Colonic mucosa (tissue), 4 donors: ENCODE measurements at places on chromosomes 13 and 19. TPM values are rescaled to one million over a fixed set of nuclear protein-coding genes. Genes with fewer than 3 reads are reported as not detected.

ANO8 gene
- 13.7 TPM for total RNA-seq

PGLYRP1 gene
- total RNA-seq: not detected

KLK15 gene
- 3.6 TPM for total RNA-seq

ALDH16A1 gene
- total RNA-seq: 22.6 TPM

FGF22 gene
- not detected for total RNA-seq

CFAP97D2 gene
- not detected for total RNA-seq

CBY2 gene
- total RNA-seq: not detected

PLPP2 gene
- 83.4 TPM for total RNA-seq

DNA sequence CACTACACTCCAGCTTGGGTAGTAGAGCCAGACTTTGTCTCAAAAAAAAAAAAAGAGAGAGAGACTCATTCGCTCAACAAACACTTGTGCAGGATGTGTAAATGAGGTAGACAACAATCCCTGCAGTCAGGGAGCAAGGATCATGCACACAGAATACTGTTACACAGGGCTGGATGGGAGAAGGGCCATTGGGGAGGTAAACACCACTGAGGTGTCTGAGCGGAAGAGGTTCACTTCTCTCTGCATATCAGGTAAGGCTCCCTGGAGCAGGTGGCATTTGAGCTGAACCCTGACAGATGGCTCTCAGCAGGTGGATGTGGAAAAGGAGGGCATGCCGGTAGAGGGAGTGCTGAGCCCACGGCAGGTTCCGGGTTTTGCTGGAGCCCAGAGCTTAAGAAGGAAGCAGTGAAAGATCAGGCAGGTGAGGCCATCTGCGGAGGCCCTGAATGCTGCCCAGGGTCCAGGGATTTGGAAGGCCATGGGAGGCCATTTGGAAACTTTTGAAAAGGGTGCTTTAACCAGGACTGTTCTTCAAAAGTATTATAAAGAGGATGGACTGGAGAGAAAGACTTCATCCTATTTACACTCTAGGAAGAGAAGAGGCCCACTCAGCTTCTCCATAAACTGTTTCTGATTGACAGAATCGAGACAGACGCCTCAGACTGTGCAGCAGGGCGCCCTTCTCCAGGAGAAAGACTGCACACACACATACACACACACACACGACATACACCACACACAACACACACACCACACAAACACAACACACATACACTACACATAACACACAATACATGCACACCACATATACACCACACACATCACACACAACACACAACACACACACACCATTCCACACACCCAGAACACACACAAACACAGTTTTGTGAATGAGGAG is 199.4 kb downstream of the USP12 start:
- DNase-seq: peak; percentile 85
- H3K36me3 ChIP-seq: no peaks in the 10 kb centered on the region
- no peak overlapping the region for H3K4me3 ChIP-seq
- no peaks in the 10 kb centered on the region for H3K27me3 ChIP-seq
- peak overlapping the region; percentile 90 for H3K27ac ChIP-seq
- peaks cover 18% of the 10 kb centered on the region for H3K4me1 ChIP-seq

DNA sequence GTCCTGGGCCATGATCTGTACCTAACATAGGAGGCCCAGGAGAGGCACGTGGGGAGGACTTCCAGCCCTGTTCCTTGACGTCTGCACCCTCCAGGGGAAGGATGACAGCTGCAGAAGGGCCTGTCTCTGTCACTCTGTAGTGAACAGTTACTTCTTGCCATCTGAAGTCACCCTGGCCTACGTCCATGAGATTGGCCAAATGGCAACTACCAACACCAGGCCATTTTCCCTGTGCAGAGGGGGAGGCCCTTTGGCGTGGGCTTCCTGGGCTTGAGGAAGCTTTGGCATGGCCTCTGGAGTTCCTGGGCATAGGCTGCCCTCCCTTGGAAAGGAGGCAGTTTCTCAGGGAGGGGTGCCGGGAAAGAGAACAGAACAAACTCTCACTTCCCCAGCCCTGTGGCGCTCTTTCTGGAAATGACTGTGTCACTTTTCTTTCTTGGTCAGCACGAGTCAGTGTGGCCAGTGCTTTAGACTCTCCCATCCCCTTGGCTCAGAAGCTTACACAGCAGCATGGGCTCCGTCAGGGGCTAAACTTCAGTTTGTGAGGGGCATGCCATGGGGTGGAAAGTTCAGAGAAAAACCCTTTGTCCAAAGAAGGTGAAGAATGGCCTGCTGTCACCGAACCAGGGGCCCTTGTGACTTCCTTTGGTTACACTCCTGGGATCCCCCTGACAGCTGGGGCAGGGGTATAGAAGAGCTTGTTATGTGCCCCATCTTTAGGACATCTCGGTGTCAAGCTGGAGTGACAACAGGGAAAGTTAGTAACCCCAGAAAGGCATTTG is 5.3 kb downstream of the CARM1 start:
- peaks cover 9% of the 10 kb centered on the region for H3K4me1 ChIP-seq
- no peaks in the 10 kb centered on the region for H3K36me3 ChIP-seq
- H3K4me3 ChIP-seq: no peak overlapping the region
- DNase-seq: no peak
- H3K27me3 ChIP-seq: no peaks in the 10 kb centered on the region

- peak overlapping the region; percentile 6 for H3K27ac ChIP-seq
- DNase-seq: no peak
- no peak overlapping the region for H3K4me3 ChIP-seq
- H3K4me1 ChIP-seq: no peaks in the 10 kb centered on the region
- no peaks in the 10 kb centered on the region for H3K27me3 ChIP-seq
- H3K36me3 ChIP-seq: no peaks in the 10 kb centered on the region
Observed at GRCh38 chr13:30881191-30881651, 24.9 kb upstream of the MEDAG start.

DNA sequence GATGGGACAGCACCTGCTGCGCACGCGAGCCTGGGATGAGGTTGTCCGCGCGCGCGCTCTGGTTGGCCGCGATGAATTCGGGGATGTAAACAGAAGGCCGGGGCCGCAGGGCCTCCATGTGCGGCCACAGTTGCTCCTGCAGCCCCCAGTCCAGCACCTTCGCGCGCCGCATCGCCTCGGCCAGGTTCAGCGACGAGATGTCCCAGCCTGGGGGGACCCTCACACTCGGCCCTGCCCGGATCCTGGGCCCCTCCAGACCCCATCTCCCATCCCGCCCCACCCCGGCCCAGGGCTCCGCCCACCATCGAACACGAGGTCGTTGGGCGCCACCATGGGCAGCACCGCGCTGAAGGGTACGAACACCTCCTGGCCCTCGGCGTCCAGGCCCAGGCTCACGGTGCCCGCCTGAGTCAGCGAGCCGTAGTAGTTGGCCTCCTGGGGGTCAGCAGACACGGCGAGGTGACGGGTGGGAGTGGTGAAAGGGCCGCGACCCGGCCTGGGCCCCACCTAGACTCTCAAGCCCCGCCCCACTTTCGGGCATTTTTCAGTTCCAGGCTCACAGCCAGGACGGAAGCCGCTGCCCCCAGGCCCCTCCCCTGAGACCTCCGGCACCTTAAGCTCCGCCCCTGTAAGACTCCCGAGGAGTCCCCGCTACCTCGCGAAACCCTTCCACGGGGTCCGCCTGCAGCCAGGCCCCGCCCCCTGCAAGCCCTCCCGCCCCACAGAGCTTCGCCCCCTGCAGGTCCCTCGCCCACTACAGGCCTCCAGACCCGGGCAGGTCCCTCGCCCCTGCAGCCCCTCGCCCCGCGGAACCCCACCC is 1.1 kb downstream of the ISYNA1 start:
- H3K27me3 ChIP-seq: no peaks in the 10 kb centered on the region
- no peaks in the 10 kb centered on the region for H3K36me3 ChIP-seq
- H3K4me3 ChIP-seq: peak overlapping the region; percentile 48
- peaks cover 8% of the 10 kb centered on the region for H3K4me1 ChIP-seq
- H3K27ac ChIP-seq: no peak overlapping the region

DNA sequence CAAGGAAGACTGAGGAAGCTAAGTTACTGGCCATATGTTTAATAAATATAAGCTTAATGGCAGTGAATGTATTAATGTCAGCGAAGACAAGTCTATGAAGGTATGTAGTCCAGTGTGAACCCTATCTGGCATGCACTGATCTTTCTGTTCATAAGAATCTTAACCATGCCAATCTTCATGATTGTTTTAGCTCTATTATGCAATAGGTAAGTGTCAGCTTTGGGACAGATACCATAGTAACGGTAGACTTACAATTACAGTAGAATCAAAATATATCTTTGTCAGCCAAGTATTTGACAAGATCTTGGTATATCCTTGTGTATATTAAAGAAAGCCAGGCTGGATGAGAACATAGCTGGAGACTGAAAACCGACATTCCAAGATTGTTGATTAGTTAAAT is 428.5 kb downstream of the SPRY2 start:
- no peaks in the 10 kb centered on the region for H3K36me3 ChIP-seq
- H3K4me3 ChIP-seq: no peak overlapping the region
- H3K4me1 ChIP-seq: no peaks in the 10 kb centered on the region

DNA sequence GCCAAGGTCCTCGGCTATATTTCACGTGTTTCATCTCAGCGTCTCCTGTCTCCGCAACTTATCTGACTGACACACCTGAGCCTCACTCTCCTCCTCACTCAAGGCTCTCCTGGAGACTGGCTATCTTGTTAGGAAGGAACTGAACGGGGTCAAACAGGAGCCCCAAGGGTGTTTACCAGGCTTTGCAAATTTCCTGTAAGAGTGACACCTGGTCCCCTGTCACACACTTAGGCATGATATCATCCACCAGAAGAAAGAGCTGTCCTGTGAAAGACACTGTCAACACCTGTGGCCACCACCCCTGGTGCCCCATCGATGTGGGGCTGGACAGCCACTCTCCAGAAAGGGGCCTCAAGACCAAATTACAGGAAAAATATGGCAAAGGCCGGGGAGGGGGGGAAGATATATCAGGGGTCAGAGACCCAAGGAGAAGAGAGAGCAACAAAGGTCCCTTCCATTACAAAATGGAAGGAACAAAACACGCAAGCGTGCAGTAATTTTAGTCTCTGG is 2.9 kb downstream of the CD70 start:
- peaks cover 35% of the 10 kb centered on the region for H3K27me3 ChIP-seq
- H3K36me3 ChIP-seq: no peaks in the 10 kb centered on the region
- DNase-seq: no peak
- no peaks in the 10 kb centered on the region for H3K4me1 ChIP-seq
- H3K27ac ChIP-seq: no peak overlapping the region

GRCh38 chr13:101690871-101691270 is 238.4 kb downstream of the ITGBL1 start:
- H3K36me3 ChIP-seq: no peaks in the 10 kb centered on the region
- no peak overlapping the region for H3K4me3 ChIP-seq
- no peaks in the 10 kb centered on the region for H3K27me3 ChIP-seq
- no peaks in the 10 kb centered on the region for H3K4me1 ChIP-seq

DNA sequence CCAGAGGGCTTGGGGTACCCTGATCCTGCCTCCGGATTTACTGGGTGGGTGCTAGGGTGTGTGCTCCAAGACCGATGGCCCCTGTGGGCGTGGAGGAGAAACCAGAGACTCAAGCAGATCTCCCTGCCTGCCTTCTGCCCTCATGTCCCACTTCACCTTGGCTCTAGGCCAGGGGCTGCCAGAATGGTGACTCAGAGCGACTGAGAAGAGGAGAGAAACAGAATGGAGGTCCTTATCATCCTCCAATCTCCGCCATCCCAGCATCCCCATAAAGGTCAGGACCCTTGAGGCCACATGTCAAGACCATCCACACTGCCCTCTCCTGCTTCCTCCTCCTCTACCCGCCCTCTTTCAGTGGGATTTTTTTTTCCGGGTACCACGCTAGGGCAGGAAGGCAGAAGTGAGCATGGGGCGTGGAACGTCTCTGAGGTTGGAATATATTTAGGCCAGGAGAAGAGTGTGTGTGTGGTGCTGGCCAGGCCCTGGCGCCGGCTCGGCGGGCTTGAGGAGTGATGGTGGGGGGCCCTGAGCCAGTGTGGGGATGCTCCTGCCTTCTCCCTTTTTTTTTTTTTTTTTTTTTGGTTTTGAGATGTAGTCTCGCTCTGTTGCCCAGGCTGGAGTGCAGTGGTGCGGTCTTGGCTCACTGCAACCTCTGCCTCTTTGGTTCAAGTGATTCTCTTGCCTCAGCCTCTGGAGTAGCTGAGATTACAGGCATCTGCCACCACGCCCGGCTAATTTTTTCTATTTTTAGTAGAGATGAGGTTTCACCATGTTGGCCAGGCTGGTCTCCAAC is 22.3 kb downstream of the IER2 start:
- no peak overlapping the region for H3K4me3 ChIP-seq
- DNase-seq: peak; percentile 92
- H3K27ac ChIP-seq: peak overlapping the region; percentile 60

GRCh38 chr19:3879656-3880055 is 829 bp upstream of the ATCAY start:
- H3K27me3 ChIP-seq: peaks cover 31% of the 10 kb centered on the region
- H3K4me1 ChIP-seq: no peaks in the 10 kb centered on the region
- no peaks in the 10 kb centered on the region for H3K36me3 ChIP-seq

DNA sequence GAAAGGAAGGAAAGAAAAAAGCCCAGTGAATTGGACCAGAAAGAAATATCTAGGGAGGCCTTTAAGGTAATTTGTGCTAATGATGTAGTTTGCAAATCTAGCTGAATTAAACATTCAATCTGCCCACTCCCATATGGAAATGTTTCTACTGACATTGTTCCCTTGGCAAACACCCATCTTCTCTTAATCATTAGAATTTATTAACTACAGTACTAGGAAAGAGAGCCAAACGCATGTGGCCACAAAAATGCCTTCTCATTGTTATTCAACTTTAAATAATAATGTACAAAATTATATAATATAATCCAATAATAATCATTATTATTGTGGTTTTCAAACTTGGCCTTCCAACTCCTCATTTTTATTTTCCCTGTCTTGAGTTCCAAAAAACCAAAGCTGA is 234.7 kb downstream of the NHLRC3 start:
- no peak overlapping the region for H3K27ac ChIP-seq
- H3K4me3 ChIP-seq: no peak overlapping the region
- H3K36me3 ChIP-seq: no peaks in the 10 kb centered on the region
- DNase-seq: no peak

GRCh38 chr19:44891016-44891882 is at the start of gene TOMM40:
TOMM40 (plus strand) TSS chr19:44891254; CDS start chr19:44891416, 162 bp downstream.
- no peaks in the 10 kb centered on the region for H3K27me3 ChIP-seq
- peak within 1 kb of the TSS; percentile 93 for H3K4me3 ChIP-seq
- H3K4me1 ChIP-seq: peaks cover 11% of the 10 kb centered on the region
- H3K27ac ChIP-seq: peak within 1 kb of the TSS; percentile 80
- no peak for DNase-seq
- H3K36me3 ChIP-seq: peaks cover 10% of the 10 kb centered on the region

DNA sequence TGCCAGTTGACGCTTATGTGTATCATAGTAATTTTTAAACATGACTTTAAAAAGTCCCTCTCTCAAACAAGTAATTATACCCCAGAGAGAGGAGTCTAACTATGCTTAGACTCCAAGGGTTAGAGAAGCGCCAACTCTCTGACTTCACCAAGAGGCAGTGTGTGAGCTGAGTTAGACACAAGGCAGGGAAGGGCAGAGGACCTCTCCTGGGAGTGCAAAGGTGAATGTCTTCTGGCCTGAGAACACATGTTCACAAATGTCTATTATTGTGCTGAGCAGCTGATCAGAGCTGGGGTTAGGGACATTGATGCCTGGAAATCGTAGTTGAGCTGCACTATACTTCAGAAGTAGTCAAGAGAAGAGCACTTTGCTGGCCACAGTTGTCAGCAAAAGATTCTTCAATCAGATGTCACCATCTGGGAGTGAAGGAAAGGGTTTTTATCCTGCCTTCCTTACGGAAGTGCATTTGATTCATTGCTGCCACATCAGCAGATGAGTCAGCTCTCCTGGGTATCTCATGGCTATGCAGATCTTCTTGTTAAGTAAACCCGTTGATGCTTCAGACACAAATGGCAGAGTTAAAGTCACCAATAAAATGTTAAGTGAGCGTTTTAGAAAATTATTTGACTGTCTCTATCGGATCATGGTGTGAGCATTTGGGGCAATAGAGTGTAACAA is 283.2 kb upstream of the ARGLU1 start:
- H3K27me3 ChIP-seq: no peaks in the 10 kb centered on the region
- no peaks in the 10 kb centered on the region for H3K36me3 ChIP-seq
- no peak overlapping the region for H3K4me3 ChIP-seq
- no peak for DNase-seq
